NCI-H524 treated with DMSO at 0.1 percent for 48 hours (cell line): ENCODE measurements at places on chromosomes 11 and 22.

- DNase-seq: no peak
Observed at GRCh38 chr11:94576306-94576705, 9.1 kb downstream of the PIWIL4 start.

GRCh38 chr11:102117472-102118113, 7.3 kb downstream of the YAP1 start:
- DNase-seq: no peak

GRCh38 chr11:6653656-6654055, 2.0 kb downstream of the DCHS1 start:
- DNase-seq: no peak

- DNase-seq: no peak
Observed at GRCh38 chr22:41899992-41900651, 14.8 kb downstream of the SHISA8 start.

- no peak for DNase-seq
Observed at GRCh38 chr11:86790867-86791849, 9.2 kb upstream of the PRSS23 start.

GRCh38 chr11:71246559-71246958, 5.8 kb downstream of the SHANK2 start:
- DNase-seq: no peak

GRCh38 chr11:12212821-12213185, 102.4 kb downstream of the MICAL2 start:
- DNase-seq: no peak

GRCh38 chr11:29017941-29018340, 909.8 kb downstream of the METTL15 start:
- DNase-seq: no peak

DNA sequence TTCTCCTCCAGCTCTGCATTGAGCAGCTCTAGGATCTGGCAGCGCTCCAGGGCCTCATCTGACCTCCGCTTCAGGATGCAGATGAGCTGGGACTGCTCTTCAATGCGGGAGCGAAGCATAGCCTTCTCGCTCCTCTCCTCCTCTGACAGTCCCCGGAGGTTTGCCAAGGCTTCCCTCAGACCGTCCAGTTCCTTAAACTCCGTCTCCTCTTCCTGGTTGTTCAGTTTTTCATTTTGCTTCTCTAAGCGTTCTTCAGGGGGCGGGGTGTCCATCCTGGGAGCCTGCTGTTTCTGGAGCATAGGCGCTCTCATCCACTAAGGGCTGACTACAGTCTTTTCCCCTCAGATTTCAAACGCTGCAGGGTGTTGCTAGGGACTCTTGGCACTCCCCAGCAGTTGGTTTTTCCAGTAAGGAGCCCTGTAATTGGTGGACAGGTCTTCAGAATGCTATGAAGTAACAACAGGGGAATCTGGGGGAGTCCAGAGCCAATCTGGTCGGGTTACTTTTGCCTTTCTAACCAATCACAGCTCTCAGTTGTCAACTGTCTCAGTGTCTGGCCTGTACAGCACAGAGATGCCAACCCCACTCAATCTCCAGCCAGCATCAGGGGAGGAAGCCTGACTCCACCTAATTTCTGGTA, at the start of gene CCDC89:
Gene CCDC89 (minus strand): TSS at position 376 of the 640 bp plus-strand sequence. CDS start 65 bp downstream, at position 311.
- DNase-seq: peak; percentile 83

GRCh38 chr11:110349138-110349996, 53.0 kb upstream of the RDX start:
- DNase-seq: no peak

DNA sequence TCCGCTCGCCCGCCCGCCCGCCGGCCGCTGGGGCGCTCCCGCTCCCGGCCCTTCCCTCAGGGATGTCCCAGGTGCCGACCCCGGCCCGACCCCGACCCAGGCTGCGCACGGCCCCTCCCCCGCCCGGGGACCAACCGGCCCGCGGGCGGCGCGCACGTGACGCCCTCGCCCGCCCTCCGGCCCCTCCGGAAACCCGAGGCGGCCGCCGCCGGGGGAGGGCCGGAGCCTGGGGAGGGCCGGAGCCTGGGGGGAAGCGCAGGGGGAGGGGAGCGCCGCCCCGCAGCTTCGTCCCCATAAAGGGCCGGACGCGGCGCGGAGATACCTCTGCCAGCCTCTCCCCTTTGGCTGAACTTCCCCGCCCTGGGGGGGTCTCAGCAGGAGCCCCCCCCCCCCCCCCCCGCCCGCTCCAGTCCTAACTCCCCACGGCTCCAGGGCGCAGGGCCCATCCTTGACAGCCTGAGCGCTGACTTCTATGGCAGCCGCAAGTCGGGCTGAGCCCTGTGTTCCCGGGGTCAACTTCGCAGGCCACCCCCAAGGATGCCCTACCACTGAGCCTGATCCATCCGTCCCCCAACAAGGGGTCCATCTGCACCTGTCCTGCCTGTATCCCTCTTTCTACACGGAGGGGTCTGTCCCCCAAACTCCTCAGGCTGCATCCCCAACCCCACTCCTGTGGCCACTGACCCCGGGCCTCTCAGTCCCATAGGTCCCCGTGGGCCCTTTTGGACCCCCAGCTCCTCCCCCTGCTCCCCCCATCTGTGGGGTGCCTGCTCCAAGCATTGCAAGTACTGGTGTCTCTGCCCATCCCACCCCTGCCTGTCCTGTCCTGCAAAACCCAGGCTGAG, at the start of gene MAPK12:
Gene MAPK12 (minus strand): TSS at position 69 of the 845 bp plus-strand sequence. CDS start 174 bp downstream, outside the sequence.
- no peak for DNase-seq

DNA sequence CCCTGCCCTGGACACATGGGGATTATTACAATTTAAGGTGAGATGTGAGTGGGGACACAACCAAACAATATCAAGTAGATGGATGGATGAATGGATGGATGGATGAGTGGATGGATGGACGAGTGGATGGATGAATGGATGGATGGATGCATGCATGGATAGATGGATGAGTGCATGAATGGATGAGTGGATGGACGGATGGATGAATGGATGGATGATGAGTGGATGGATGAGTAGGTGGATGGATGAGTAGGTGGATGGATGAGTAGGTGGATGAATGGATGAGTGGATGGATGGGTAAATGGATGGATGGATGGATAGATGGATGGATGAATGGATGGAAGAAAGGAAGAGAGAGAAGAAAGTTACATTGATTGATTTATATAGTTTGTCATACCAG, 859 bp downstream of the LINC01488 start:
- DNase-seq: no peak

GRCh38 chr22:37230673-37231405, 13.2 kb downstream of the RAC2 start:
- DNase-seq: no peak

DNA sequence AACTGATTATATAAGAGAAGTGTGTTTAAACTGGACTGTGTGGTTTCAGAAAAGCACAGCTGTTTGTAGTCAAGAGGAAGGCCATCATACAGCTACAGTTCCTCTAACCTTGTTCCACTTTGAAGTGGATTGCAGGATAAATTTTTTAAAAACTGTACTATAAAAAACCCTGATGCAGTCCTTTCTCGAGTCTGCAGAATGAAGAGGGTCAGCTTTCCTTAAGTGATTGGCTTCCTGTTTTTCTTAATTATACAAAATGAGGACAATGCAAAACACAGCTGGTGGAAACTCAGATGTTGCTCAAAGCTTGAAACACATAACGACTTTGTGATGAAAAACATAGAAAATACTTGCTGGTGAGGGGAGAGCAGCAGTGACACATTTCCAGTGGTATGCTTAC, 1060.5 kb downstream of the DLG2 start:
- DNase-seq: no peak

DNA sequence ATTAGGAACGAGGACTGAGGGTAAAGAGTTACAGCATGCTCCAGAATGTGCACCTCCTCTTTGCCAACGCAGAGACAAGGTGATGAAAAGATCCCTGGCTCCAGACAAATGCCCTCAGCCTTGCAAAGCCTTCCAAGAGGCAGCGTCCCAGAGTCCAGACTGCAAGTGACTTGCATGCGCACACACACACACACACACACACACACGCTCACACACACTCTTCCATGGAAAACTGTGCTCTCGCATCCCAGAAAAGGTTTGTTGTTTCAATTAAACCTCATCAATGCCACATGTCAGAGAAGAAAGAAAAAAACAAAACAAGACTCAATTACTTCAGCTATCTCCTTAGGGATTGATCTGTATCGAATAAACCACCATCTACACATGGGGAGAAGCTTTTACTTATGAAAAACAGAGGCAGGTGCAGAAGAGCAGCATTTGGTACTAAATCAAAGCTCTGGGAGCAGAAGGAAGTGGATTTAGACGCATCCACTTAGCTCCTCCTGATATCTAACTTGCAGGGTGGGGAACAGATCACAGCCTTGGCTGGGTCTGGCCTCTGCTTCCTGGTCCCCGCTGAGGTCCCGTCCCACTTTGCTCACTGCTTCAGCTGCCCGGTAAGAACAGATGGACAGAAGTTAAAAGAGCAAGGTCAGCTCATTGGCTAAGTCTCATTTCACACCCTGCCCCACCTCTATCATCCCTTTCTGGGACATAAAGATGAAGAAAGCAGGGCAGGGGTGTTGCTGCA, 249.8 kb upstream of the BLID start:
- no peak for DNase-seq

DNA sequence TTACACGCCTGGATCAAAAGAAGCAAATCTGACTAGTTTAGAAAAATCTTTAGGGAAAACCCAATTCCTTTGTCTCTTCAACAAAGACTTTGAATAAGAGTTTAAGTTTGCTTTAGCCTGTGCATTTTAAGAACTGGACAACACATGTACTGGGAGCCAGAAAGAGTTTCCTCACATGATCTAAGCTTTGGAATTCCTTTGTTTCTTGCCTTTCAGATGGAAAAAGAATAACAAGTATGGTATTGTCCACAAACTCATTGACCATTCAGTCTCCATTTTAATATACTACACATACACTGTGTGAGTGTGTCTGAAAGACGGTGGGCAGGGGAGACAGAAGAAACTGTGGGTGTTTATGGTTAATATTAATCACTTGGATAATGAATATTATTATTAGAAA, 205.6 kb downstream of the MAML2 start:
- DNase-seq: no peak

GRCh38 chr11:32332990-32333319, 102.4 kb downstream of the WT1 start:
- DNase-seq: no peak

DNA sequence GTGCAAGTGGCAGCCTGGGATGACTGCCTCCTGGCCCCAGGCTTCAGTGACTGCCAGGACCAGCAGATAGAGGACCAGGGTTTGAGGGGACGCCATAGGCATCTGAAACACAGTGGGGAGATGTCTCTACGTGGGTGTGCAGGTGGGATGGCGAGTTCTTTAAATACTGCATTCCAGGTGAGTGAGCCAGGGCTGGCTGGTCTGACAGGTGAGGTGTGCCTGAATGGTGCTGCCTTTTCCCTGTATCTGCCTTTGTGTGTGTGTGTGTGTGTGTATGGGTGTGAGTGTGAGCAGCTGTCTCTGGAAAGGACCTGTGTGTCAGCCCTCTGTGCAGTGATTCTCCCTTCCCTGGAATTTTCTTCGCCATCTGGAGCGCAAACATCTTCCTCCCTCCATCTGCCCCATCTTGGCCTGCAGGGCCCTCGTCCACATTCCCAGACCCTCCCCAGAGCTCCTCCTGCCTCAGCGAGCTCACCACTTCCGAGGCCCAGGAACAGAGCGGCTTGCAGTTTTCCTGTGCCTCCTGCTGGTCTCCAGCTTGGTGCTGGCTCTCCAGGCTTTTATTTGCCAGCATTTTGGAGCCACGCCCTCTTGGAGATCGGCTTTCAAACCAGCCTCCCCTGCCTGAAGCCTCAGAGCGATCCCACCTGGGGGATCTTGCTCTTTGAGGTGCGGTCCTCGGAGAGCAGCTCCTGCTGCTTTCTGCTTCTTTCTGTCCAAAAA, at the start of gene GPHA2:
Gene GPHA2 (minus strand): TSS at position 535 of the 723 bp plus-strand sequence. CDS start 433 bp downstream, at position 102.
- peak; percentile 18 for DNase-seq

- no peak for DNase-seq
Observed at GRCh38 chr11:69239641-69240040, 54.3 kb upstream of the MYEOV start.

- DNase-seq: no peak
Observed at GRCh38 chr11:83280256-83280655, 5.9 kb downstream of the CCDC90B start.

DNA sequence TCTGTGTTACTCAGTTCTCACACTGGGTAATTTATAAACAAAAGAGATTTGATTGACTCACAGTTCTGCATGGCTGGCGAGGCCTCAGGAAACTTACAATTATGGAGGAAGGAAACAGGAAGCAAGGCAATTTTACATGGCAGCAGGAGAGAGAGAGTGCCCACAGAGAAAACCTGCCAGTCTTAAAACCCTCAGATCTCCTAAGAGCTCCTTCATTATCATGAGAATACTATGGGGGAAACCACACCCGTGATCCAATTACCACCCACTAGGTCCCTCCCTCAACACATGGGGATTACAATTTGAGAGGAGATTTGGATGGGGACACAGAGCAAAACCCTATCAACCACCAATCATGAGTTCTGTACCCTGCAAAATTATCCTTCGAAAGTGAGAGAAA, 1180.8 kb downstream of the JRKL start:
- DNase-seq: no peak

DNA sequence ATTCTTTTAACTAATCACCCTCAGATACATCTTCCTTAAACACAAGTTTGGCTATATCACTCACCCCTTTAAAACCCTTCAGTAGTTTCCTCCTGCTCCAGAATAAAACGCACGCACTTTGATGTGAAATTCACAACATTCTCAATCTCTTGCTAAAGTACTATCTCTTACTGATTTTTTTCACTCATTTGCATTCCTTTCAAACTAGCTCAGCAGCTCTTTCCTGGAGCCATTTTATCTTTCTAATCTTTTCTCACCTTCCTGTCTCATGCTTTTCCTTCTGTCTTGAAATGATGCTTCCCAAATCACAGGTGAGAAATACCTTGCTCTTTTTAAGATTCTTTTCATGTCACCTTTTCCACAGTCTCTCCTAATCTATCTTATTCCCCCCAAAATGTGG, 1074.4 kb downstream of the DLG2 start:
- no peak for DNase-seq

DNA sequence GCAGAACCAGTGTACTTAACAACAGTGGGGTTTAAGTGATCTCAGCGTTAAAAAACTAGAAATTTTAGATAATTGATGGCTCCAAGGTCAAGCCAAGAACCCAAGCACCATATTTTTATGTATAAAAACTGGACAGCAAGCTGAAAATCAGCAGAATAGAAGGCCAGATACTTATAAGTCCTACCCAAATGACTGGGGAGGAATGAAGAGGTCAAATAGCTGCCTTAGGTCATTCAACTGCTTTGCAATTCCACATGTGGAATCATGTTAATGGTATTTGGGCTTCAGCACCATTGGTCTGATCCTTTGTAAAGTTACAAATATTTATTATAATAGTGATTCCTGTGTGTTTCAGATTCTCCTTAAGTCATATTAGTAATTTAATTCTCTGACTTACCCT, 108.4 kb downstream of the FAT3 start:
- no peak for DNase-seq
